ENCODE measurements at places on chromosomes 5 and 9.

GRCh38 chr9:93566408-93567270, 9.7 kb upstream of the PHF2 start:
- DNase-seq, result peak; percentile 100

- DNase-seq, result no peak
Observed at GRCh38 chr5:285991-286557, 14.6 kb downstream of the PDCD6 start.

DNA sequence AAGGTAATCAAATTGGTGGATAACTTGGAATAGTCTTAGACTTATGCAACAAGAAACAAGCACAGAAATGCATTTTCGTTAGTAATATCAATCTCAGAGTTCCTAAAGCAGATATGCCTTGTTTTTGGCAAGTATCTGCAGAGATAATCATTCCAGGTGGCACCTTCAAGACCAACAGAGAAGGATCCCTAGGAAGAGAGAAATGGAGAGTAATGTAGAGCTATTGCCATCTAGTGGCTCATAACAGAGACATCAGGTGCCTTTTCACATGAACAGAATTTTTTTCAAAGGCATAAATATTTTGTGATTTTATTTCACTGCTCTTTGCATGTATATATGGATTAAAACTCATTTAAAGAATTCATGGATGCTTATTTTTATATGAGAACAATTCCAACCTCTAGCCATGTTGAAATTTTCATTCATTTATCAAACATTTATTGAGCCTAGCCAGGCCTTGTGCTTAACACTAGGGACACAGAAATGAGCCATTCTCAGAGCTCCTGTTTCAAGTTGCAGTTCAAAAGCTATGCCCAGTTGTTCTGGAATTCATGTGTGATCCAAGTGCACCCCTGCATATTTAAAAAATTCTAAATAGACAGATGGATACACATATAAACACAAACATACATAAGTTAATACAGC, 117.5 kb upstream of the OR13F1 start:
- DNase-seq, result no peak

DNA sequence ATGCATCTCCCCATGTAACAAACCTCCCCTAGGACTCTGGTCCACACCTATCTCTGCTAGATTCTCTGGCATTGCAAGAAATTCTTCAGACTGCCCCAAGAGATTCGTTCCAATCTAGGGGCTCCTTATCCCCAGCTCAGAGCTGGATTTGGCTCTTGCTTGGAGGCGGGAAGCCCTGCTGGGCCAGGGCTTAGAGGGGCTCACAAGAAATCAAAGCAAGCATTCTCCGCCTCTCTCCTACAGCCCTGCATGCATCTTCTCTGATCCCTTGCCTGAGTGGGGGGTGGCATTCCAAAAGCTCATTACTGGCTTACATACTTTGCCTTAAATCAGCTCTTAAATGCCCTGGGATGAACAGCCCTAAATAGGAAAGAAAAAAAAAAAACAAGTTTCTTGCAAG, 75.8 kb downstream of the KCNIP1 start:
- DNase-seq, result no peak

DNA sequence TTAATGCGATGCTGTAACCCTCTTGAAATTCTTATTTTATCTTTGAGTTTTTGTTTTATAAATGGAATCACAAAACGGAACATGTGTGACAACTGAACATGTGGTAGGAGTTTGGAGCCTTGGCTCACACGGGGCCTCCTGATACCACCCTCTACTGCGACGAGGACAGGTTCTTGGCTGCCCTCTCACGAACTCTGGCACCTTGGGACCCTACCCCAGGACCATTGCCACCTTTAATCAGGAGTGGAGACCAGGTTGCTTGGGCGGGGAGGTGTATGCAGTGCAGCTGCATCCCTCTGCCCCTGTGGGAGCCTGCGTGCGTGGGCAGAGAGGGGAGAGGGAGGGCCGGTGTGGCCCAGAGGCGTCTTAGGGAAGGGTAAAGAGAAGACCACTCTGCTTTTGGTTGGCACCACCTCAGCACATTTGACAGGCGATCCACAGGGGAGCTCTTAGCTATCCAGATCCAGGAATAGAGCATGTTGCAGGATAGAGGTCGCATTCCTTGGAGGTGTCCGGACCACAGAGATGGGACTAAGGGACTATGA, 753.9 kb upstream of the PTPRD start:
- DNase-seq, result no peak

DNA sequence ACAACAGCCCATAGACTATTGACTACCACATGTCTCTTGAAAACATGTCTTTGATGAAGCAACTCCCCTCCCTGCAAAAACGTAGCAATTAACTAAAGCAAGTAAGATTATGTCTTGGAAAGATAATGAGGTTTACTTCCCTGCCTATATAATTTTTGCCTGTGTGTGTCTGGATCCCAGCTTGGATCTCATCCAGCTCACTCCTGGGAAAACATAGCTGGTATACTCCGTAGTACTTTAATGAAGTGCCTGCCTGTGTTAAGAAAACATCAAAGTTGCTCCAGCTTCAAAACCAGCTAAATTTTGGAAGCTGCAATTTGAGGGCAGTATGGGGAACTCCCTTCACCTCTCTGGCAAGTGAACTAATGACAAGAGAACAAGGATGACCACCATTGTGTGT, 182.6 kb upstream of the C9orf72 start:
- no peak for DNase-seq

Measured in stimulated activated naive CD8-positive, alpha-beta T cell treated with anti-CD3 and anti-CD28 coated beads, Interleukin-15, Interleukin-2, amounts not matched to agents 100 U/mL and 50 U/mL, for 24 hours (primary cell).